ENCODE measurements at places on chromosomes 3 and 15.

- peak; percentile 41 for DNase-seq
These were observed 132.7 kb downstream of the SLC25A26 start for GRCh38 chr3:66353530-66353929.

DNA sequence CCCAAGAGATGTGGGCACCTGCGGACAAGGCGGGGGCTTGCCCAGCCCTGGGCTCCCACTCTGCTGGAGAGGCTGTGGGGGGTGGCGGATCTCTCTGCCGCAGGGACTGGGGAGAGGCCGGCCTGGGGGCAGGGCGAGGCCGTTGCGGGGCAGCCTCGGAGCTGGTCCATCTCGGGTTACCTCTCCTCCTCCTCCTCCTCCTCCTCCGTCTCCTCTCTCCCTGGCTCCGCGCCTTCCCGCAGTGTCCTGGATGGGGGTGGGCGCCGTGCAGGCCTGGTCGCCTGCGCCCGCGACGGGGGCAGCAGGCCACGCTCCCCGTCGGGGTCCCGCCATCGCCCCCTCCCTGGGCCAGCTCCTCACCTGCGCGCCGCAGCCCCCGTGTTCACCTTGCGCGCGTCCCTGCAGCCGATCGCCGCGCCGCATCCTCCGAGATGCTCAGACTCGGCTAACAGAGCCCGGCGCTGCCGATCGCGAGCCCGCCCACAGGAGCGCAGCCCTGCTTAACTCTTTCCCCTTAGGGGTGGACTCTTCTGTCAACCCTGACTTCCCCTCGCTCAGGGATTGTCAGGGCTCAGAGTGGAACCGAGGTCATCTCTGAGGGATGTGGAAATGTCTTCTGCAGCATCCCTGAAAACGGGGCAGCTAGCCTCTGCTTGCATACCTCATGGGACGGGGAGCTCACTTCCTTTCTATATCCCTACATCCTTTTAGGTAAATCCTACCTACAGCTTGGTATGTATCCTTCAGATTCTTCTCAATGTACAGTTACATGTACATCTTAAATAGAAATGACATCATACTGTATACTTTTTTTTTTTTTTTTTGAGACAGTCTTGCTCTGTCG lies at the start of gene PRRT3:
TSS of gene PRRT3 (minus strand) at position 447 of the 844 bp plus-strand sequence. CDS start 2,293 bp downstream, outside the sequence.
- peak; percentile 52 for DNase-seq

DNA sequence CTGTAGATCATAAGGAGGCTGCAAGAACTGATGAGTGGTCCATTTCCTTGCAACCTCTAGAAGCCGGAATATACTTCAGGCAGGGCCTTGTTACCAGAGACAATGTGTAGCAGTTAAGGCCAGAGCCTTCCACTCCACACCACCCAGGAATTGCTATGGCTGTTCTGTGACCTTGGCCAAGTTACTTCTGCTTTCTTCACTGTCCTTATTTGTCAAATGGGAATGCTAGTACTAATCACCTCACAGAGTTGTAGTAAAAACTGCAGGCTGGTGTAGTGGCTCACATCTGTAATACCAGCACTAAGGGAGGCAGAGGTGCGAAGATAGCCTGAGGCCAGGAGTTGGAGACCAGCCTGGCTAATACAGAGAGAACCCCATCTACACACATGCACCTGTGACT lies 28.7 kb upstream of the RPN1 start:
- DNase-seq = no peak

DNA sequence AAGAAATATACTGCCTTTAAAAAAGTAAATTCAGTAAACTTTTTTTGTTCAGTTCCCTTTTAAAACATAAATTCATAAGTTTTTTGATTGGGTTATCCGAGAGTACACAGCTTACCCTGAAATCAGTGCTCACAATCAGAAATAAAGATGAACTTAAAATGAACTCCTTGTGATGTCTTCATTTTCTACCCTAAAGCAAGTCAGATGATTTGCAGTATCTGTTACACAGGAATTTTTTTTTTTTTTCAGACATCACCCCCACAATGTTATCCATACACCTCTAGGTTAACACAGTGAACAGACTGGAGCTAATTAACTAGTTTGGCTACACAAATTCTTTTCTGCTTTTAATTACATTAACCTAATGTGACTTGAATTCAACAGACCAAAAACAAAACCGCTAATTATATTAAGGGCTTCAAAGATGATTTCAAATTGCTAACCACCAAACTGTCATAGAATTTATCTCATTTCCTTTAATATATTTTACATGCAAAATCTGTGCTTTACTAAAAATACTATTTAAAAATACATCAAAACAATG lies 1042.0 kb downstream of the ROBO1 start:
- DNase-seq = no peak

DNA sequence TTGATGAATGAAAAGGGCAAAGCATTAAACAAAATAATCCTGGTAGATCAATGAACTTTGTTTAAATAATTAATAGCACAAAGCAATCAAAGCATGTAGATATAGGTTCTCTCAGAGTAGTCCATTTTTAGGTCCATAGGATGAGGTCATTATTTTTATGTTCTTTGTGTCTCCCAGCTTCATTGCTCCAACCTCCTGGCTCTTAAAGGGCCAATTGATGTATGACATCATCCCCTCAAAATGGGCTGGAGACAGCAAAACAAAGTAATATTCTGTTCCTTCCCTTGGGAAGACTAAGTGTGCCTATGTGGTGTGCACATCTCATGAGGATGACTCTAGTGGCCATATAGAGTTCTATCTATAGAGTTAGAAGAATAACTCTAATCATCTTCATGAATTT lies 49.5 kb downstream of the HMG20A start:
- no peak for DNase-seq
